ENCODE measurements at places on chromosomes 16 and 17.

GRCh38 chr17:80826346-80826954 lies 165.2 kb upstream of the CHMP6 start:
- no peak for DNase-seq

GRCh38 chr16:55765161-55765560 lies 67.7 kb downstream of the CES1 start:
- DNase-seq = no peak

- no peak for DNase-seq
These were observed 302.2 kb downstream of the CNTNAP4 start for GRCh38 chr16:76579277-76579922.

DNA sequence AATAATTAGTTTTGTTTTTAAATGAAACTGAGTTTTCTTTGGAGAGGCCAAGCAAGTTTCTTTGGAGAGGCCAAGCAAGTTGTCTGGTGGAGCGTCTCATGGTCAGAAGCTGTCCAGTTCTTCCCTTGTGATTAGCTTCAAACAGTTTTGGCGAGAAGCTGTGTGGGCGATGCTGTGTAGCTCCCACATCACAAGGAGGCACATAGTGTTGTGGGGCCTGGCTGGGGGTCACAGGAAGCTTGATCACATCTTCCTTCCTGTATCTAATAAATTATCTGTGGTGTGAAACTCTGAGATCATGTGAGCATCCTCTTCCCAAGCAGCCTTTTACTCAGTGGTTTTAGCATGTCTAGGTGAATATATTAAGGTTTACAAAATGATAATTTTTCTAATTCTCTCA lies 33.9 kb downstream of the SPECC1 start:
- DNase-seq = peak; percentile 65

- DNase-seq = no peak
These were observed 356.3 kb upstream of the TNRC6C start for GRCh38 chr17:77602062-77602746.

GRCh38 chr17:57726213-57726790 lies 18.8 kb downstream of the CCDC182 start:
- DNase-seq = no peak

DNA sequence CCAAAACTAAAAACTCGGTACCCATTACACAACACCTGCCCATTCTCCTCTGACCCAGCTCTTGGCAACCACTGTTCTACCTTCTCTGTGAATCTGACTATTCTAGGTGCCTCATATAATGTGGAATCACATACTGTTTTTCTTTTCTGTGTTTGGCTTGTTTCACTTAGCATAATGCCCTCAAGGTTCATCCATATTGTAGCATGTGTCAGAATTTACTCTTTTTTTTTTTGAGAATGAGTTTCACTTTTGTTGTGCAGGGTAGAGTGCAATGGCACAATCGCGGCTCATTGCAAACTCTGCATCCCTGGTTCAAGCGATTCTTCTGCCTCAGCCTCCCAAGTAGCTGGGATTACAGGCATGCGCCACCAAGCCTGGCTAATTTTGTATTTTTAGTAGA lies 59.5 kb upstream of the RBL2 start:
- no peak for DNase-seq

DNA sequence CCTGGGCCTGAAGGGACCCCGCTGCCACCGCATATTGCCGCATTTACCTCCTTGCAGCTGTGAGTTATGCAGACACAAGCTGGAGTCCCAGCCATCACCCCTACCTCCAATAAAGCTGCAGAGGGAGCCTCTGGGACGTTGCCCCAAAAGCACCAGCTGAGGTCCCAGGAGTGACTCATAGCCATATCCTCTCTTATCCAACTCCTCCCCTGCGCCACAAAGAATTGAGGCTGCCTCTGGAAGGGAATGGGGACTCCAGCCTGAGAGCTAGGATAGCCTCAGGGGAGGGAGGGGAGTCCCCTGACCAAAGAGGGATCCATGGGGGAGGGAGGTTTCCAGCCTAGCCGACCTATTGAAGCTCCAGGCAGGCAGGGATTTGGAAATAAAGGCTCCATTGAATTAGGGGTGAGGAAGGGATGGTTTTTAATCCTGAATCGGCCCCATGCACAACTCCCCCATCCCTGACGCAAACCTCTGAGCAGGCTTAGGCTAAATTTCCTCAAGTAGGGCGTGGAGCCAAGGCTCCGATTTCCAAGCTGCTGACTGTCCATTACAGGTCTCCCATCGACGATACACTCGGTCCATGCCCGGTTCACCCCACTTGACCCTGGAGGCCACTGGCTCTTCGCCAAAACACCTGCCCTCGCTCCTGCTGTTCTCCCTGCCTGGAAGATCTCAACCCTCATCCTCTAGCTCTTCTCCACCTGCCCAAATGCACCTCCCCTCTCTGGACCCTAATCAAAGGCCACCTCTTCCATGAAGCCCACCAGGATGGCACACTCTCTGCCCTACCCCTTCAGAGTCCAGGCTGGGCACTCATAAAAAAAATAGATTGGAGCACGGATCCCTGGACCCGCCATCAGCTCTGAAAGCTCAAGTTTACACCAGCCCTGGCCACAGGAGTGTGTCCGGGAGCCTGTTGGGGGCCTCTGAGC lies 27.5 kb downstream of the PIMREG start:
- no peak for DNase-seq

DNA sequence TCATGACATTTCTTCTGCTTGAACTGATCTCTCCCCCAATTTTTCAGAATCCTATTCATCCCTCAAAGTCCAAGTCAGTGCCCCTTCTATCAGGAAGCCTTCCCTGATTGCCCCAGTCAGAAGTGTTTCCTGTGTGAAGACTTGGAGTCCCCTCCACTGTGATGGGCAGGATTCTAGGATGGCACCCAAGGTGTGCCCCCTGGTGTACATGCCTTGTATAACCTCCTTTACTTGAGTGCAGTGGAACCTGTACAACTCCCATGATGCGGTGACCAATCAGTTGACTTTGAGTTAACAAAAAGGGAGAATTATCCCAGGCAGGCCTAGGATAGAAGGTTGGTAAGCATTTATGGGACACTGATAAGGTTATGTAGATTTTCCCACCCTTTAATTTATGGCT lies 23.4 kb downstream of the MYH13 start:
- DNase-seq = peak; percentile 27

DNA sequence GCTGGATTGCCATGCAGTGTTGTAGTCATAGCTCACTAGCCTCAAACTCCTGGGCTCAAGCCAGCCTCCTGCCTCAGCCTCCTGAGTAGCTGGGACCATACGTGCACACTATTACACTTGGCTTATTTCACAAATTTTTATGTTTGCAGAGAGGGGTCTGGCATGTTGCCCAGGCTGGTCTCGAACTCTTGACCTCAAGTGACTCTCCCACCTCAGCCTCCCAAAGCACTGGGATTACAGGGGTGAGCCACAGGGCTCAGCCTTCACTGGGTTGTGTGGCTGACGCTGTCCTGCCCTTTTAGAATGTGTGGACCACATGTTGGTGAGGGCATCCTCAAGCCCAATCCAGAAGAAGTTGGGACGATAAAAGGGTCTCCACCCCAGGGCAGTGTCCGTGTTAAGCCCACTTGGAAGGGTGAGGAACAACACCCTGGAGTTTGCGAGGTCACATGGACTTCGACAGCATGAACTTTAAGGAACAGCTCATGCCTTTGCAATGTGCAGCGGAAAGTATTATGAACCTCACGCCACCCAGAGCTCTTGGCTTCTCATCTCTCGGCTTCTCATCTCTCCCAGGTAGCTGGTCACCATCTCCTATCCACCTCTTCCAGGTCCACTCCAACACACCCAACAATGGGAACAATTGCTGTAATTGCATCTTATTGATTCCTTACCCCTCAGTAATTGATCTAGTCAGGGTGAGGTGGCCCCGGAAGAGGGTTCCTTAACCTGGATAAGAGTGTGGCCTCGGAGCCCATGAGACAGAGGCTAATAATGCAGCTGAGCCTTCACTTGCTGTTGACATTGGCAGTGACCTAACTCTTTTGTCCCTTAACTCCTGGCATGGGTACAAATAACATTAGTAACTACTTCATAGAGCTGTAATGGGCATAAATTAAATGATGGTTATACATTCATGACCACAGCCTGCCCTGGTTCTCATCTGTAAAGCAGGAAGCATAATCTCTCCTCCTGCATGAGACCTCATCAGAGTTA lies 6.7 kb downstream of the FOXL1 start:
- DNase-seq = no peak

GRCh38 chr17:81117672-81118198 lies 47.6 kb upstream of the PVALEF start:
- no peak for DNase-seq

DNA sequence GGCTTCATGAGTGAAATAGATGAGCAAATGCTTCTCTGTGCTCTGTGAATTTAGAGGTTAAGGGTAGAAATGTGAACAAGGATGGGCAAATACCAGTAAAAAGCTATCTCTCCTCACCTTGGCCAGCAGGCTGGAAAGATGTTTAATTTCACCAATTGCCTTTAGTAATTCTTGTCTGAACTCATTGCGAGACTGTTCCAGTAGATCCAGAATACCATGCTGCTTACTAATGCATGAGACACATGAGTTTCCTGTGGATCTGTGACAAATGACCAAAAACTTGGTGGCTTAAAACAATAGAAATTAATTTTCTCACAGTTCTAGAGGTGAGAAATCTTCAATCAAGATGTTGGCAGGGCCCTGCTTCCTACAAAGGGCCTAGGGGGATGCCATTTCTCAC lies 9.3 kb upstream of the ZNF624 start:
- no peak for DNase-seq

DNA sequence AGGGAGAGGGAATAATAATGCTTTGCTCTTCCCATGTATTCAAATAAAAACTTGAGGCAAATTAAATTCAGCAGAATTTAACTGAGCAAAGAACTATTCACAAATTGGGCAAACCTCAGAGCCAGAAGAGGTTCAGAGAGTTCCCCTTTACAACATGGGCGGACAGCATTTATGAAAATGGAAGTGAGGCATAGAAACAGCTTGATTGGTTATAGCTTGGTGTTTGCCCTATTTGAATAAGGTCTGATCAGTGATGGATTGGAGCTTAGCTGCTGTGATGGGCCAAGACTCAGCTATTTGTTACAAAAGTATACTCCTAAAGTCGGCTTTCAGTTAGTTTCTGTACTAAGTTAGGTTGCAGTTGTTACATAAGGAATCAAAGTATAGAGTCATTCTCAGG lies 63.0 kb downstream of the TMEM100 start:
- DNase-seq = no peak

GRCh38 chr17:2841606-2842005 lies 45.4 kb downstream of the RAP1GAP2 start:
- no peak for DNase-seq

DNA sequence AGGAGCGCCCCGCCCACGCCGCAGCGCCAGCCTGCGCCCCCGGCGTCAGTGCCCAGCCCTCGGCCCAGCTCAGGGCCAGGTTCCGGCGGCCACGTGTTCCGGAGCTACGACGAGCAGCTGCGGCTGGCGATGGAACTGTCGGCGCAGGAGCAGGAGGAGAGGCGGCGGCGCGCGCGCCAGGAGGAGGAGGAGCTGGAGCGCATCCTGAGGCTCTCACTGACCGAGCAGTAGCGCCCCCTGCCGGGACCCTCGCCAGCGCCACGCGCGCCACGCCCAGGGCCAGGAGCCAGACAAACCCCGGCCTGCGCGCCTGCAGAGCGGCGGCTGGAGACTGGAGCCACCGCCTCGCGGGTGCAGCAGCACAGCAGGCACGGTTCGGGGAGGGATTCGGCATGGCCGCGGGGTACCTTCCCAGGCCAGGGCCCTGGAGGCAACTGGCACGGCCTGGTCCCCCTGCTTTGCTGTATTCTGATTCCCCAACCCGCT lies 9.3 kb downstream of the CORO6 start:
- DNase-seq = peak; percentile 97
